CD4-positive, alpha-beta T cell (primary cell): ENCODE measurements at places on chromosomes 7 and 10.

DNA sequence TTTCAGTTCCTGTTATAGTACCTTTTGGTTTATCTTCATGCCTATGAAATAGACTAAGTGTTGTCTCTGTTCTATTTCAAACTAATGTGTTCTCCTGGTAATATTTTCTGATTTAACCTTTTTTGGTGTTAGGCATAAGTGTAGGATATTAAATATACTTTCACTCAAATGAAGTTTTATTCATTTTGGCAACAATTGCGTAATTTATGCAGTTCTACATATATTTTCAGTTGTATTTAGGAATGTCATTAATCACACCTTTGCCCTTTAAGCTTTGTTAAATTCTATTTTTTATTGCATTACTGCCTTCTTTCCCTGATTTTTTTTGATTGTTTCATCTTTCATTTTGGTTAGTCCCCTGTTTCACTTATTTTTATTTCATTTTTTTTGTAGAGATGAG, 47.3 kb downstream of the RSBN1L start:
- no peak for DNase-seq

DNA sequence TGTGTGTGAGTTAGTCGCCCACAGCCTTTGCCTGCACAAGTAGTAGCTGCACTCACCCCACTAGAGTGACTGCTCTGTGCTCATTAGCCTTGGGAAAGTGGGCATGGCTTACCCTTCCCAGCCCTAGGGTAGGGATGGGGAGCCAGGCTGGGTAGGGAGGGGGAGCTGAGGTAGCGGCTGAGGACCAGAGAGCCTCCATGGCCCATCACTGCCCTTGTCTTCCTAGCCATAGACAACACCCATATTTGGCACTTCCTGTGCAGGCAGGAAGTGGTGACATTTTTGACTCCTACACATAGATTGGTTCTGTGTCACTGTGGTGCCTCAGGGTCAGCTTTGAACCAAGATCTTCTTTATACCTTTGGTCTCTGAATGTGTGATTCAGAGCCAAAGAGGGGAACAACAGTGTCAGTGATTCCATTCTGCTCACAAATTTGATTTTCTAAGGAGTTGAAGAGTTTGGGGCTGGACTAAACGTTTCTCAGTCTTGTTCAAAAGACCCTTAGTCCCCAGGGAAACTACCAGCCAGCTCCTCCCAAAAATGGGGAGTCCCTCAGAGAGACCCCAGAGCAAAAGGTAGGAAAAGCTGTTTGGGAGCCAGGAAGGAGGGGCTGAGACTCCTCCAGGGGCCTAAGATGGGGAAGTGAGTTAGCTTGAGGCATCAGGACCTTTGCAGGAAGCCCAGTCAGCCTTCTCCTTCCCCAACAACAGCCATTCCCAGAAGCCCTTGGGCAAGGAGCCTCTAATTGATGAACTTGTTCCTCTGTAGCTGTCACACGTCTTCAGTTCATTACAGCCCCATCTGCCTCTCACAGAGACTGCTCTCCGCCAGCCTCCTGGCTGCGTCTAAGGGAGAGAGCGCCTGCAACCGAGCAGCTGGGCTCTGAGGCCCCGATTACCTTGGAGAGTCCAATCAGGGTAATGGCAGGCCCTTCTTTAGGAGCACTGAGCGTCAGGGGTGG, 135.0 kb downstream of the CDH23 start:
- no peak for DNase-seq

GRCh38 chr10:87661861-87662785, 2.4 kb downstream of the PAPSS2 start:
- no peak for DNase-seq

DNA sequence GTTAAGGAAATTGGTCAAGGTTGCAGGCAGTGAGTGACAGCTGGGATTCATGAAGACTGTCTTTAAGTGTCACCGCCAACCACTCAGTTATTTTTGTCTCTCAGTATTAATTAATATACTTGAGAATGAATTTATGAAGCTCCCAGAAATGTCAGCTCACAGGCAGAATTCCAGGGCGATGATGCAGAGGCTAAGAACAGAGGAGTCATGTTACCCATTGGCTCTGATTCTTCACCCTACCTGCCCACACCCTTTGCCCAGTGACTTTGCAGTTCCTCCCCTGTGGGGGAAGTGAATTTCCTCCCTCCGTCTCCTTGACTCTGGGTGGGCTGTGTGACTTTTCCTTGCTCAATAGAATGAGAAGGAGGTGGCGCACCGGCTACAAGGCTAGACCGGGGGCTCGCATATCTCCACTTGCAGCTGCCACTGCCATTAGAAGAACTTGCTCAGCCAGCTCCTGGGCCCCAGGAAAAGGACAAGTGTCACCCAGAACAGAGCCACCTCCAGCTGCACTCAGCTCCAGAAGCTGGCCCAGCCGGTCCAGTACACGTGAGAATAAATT, 157.1 kb upstream of the PRKCQ start:
- DNase-seq, result no peak

DNA sequence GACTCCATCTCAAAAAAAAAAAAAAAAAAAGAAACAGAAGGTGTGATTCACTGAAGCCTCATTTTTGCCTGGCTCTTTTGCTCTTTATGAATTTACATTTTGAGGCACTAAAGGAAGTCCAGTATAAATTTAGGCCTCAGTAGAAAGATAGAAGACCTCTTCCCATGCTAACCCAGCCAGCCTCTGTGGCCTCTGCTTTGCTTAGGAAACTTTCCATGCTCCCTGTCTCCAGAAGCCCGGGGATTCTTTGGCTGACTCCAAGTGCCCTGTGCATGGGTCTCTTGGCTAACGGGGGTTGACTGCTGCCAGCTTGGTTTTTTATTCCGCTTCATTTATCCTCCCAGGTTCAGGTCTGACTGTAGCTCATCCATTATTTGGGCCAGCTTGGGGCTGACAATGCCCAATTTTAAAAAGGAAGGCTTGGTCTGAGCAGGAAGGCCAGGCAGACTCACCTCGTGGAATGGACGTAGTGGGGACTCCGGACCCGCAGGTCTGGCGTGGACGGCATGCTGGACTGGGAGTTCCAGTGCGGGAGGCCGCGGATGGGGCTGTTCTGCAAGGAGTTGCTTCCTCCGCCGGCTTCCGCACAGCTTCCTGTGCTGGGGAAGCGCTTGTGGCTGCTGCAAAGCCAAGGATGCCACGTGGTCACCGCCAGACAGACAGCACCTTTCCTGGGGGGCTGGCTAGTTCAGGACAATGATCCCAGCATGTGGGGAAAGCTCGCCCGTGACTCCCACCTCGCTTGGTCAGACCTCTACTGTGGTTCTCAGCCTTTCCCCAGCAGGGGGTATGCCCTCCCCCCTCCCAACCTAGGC, 72.3 kb downstream of the PRPF18 start:
- no peak for DNase-seq

DNA sequence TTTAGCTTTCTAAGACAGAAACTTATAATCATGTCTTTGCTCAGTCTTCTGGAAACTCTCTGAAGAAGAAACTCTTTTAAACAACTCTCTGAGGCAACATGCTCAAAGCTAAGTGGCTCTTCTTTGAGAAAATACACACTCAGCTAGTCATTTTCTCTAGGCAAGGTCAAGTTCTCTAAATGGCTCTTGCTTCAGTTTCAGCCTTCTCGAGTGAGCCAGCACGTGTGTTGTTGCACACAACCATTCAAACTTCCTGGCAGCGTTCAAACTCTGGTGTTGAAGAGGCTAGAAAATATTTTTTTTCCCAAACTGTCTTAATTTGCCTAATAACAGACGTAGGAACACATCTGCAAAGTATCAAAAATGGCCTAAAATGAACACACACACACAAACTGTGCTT, 129.1 kb downstream of the THSD7A start:
- no peak for DNase-seq

- DNase-seq, result no peak
Measured at GRCh38 chr7:26617066-26617465, 247.3 kb downstream of the SKAP2 start.

DNA sequence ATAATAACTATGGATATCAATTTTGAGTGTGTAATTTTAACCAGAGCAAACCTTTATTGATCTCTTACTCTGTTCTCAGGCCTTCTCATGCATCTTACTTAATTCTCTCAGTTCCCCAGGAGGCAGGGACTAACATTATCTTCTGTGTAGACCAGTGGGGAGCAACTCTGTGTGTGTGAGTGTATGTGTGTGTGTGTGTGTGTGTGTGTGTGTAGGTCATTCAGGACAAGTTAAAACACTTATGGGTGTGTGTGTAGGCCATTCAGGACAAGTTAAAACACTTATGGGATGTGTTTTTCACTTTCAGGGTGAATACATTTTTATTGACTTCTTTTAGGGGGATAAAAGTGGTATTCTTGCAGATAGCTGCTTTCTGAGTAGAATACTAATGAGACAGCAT, 145.0 kb downstream of the ADAM12 start:
- DNase-seq, result no peak

GRCh38 chr10:24759672-24760071, 36.0 kb upstream of the ARHGAP21 start:
- DNase-seq, result no peak

DNA sequence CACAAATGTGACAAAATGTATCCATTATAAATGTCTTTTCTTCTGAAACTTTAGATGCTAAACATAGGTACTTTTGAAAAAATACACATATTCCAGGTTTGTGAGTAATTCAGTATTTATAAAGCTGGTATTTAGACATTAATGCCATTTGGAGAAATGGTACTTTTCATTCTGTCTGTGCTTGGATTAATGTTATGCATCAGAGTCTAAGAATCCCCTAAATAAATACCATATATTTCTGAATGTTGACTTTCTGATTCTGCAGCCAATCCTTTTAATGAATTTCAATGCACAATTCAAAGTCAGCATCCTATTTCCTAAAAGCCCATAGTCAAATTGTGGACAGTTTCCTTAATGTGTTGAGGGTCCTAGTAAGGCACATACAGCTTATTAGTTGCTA, 145.0 kb downstream of the DKK1 start:
- DNase-seq, result no peak

DNA sequence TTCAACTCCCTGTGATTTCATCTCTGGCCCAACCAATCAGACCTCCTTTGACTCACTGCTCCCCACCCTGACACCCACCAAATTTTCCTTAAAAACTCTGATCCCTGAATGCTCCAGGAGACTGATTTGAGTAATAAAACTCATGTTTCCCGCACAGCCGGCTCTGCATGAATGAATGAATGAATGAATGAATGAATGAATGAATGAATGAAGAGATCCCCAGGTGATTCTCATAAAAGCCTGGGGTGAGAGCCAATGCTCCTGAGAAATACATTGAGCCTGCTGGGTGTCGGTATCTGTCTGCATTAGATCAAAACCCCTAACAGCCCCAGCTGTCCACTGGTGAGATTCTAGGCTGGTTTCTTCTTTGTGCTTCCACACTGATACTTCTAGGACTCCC, 58.7 kb downstream of the HTR7 start:
- no peak for DNase-seq

DNA sequence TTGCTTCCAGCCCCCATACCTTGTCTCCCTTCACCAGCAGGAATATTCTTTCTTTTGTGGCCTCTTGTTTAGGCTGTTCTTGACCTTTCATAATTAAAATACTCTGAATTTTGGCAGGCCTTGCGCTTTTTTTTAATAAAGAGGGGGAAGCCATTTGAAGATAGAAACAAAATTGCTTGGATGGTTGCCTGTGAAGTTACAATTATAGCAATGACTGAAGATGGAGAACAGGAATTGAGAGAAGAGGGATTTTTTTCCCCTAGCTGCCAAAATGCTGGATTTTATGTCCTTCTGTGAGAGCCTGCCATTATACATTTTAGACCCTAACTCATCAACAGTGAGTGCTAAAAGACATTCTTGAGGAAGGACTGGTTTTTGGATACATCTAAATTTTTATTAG, 24.8 kb downstream of the FGFBP3 start:
- DNase-seq, result no peak

GRCh38 chr7:50580057-50580456, 14.9 kb upstream of the DDC start:
- DNase-seq, result no peak

DNA sequence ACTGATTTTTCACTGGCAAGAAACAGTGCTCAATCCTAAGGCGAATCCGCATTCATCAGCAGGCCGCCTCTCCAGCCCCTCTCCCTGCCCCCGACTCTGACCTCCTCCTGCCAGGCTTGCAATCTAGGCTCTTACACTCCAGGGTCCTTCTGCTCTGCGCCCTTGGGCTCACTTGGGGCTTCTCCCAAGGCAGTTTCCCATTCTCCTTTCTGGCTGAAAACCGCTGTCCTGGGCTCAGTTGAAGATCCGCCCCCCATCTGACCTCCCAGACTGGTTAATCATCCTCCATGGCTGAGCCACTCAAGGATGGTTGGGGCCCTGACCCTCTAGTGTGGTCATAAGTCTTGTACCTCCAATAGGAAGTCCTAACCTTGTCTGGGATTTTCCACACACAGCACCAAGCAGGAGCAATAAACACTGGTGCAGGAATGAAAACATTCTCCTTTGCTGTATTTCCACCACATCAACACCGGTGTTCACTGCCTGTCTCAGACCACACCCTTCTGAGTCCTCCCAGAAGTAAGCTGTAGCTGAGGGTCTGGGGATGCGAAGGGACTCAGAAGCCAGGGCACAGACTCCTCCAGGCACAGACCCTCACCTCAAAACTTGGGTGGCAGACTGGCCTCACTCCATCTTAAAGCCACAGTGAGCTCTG, 42.4 kb downstream of the TNS3 start:
- no peak for DNase-seq

GRCh38 chr10:8633909-8634308, 579.4 kb downstream of the GATA3 start:
- DNase-seq, result no peak

DNA sequence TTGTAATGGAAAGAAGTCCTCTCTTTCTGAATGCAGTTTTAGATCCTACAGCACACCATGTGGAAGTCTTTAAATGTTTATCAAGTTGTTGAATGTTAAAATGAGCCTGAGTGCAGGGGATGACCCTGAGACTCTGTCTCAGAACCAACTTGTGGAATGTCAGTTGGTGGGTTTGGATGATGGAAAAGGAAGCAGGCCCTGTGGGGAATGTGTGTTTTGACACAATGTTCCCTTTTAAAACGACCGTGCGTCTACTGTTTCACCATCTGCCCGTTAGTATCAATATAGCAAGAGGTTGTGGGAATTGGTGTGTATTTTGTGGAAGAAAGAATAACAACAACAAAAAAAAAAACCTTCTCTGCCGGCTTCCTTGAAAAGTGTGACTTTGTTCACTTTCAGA, 8.3 kb downstream of the DYNC1I1 start:
- DNase-seq, result no peak

DNA sequence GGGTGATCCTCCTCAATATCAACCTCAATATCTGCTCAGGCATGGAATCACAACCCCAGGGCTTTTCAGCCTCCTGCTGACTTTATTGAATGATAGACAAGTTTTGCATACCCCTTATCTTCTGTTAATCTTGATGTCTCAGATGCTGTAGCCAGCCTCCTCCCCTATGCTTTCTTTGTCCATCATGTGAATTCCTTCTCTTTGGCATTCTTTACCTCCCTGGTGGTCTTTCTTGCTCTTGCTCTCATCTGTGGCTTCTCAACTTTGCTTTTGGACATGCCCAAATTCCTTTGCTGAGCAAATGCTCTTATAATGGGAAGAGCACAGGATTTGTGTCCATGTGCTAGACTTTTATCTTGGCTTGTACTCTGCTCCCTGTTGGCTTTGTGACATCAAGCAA, 73.4 kb upstream of the FAM13C start:
- no peak for DNase-seq
